Smooth muscle cell of the pulmonary artery (primary cell): ENCODE measurements at places on chromosomes 3 and 15. TPM values are rescaled to one million over a fixed set of nuclear protein-coding genes. Genes with fewer than 3 reads are reported as not detected.

ARPP19 gene
- total RNA-seq = 90.8 and 93.1 TPM in 2 replicates

PLA2G4E gene
- not detected in 2 replicates for total RNA-seq

SNTN gene
- total RNA-seq = not detected in 2 replicates

ISL2 gene
- total RNA-seq = 0.46 TPM in 1 of 2 replicates, not detected in the other

RBSN gene
- 27.9 and 30.5 TPM in 2 replicates for total RNA-seq

SEMA7A gene
- 9.4 and 20.7 TPM in 2 replicates for total RNA-seq

TCF12 gene
- total RNA-seq = 67.7 and 95.5 TPM in 2 replicates

TMCO5A gene
- not detected in 2 replicates for total RNA-seq

ACAN gene
- total RNA-seq = 65.6 and 209 TPM in 2 replicates

SLCO2A1 gene
- total RNA-seq = under 0.01 TPM in 2 replicates

TOP2B gene
- total RNA-seq = 61.8 and 81.7 TPM in 2 replicates

GLDN gene
- 3.3 and 3.7 TPM in 2 replicates for total RNA-seq

ACTC1 gene
- 0.23 TPM in 1 of 2 replicates, not detected in the other for total RNA-seq
